Naive thymus-derived CD4-positive, alpha-beta T cell (primary cell): ENCODE measurements at places on chromosomes 11 and 22. TPM values are rescaled to one million over a fixed set of nuclear protein-coding genes. Genes with fewer than 3 reads are reported as not detected.
A peak's percentile ranks its signal among the peaks of the same experiment; 100 is the strongest.

DNA sequence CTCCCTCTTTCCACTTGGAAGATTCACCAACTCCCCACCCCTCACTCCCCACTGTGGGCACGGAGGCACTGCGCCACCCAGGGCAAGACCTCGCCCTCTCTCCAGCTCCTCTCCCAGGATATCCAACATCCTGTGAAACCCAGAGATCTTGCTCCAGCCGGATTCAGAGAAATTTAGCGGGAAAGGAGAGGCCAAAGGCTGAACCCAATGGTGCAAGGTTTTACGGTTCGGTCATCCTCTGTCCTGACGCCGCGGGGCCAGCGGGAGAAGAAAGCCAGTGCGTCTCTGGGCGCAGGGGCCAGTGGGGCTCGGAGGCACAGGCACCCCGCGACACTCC is 397 bp upstream of the CD44 start:
- peak overlapping the region; percentile 97 for H3K4me3 ChIP-seq
- H3K27me3 ChIP-seq, result no peaks in the 10 kb centered on the region
- peaks cover 29% of the 10 kb centered on the region for H3K4me1 ChIP-seq

GRCh38 chr22:42179616-42180015 is 49.0 kb upstream of the CYP2D6 start:
- no peaks in the 10 kb centered on the region for H3K27me3 ChIP-seq
- H3K4me3 ChIP-seq, result no peak overlapping the region
- H3K36me3 ChIP-seq, result peaks cover 25% of the 10 kb centered on the region
- no peak for DNase-seq
- no peak overlapping the region for H3K27ac ChIP-seq

DNA sequence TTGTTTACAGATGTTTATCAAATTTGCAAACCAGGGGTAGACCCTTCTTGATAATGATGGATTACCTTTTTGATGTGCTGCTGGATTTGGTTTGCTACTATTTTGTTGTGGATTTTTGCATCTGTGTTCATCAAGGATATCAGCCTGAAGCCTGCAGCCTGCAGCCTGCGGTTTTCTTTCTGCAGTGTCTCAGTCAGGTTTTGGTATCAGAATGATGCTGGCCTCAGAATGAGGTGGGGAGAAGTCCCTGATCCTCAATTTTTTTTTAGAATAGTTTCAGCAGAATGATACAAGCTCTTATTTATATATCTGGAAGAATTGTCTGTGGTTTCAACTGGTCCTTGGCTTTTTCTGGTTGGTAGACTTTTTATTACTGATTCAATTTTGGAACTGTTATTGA is 19.7 kb upstream of the RAB38 start:
- no peak overlapping the region for H3K4me3 ChIP-seq
- H3K27me3 ChIP-seq, result no peaks in the 10 kb centered on the region
- H3K4me1 ChIP-seq, result no peaks in the 10 kb centered on the region
- DNase-seq, result no peak

GRCh38 chr11:112968941-112969713 is 7.9 kb downstream of the NCAM1 start:
- H3K4me1 ChIP-seq, result no peaks in the 10 kb centered on the region

- H3K27ac ChIP-seq, result no peak overlapping the region
- no peaks in the 10 kb centered on the region for H3K36me3 ChIP-seq
- no peak for DNase-seq
- no peaks in the 10 kb centered on the region for H3K4me1 ChIP-seq
- no peaks in the 10 kb centered on the region for H3K27me3 ChIP-seq
Observed at GRCh38 chr11:74138572-74138971, 32.2 kb downstream of the C2CD3 start.

Gene CCDC85B
- 21.7 TPM for total RNA-seq

GRCh38 chr11:1459764-1460395 is 26.7 kb downstream of the MOB2 start:
- H3K4me3 ChIP-seq, result no peak overlapping the region
- no peak for DNase-seq
- no peak overlapping the region for H3K27ac ChIP-seq

DNA sequence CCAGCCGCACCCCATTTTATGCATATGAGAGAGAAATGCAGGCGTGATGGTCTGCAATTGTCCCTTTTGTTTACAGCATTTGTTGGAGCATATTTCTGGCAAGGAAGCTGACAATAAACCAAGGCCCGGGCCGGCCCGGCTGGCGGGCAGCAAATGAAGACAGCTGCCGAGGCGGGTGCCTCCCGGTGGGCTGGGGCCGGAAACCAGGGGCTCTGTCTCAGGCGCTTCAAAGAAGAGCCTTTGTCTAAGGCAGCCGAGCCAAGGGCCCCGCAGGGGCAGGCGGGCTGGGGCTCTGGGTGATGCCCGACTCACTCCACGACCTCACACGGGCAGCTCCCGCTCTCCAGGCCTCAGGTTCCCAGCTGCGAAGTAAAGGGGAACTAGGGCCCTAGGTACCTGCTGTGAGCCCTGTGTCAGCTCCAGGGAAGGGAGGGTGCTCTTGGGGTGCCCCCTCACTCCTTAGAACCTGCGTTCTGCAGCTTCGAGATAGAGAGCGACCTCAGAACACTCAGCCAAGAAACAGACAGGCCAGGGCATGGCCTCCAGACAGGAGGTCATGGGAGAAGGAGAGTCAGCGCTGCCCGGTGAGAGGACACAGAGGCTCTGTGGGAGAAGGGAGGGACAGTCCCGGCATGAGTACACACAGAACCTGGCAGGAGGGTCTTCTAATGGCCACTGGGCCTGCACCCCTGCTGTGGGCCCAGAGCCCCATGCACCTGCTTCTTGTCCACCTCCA is 2.4 kb downstream of the LINC01488 start:
- no peaks in the 10 kb centered on the region for H3K4me1 ChIP-seq
- DNase-seq, result no peak
- H3K36me3 ChIP-seq, result no peaks in the 10 kb centered on the region
- no peaks in the 10 kb centered on the region for H3K27me3 ChIP-seq
- H3K27ac ChIP-seq, result no peak overlapping the region
- no peak overlapping the region for H3K4me3 ChIP-seq

DNA sequence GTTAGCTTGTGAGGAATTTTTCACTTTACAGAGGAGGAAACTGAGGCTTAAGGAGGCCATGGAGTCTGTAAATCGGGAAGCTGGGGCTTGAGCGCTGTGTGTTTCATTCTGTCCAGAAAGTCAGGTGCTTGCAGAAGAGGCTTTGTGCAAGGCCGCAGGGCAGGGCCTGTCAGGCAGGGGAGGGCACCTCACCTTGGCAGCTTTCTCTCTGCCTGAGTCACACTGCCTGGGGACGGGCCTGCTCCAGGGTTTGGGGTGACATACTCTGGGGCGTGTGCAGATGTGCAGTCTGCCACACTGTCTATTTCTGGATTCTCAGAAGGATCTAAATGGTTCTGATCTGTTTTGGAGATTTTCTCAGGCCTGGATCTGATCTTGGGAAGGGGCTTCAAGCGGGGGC is 8.4 kb downstream of the INCENP start:
- DNase-seq, result no peak
- peaks cover 3% of the 10 kb centered on the region for H3K36me3 ChIP-seq
- H3K27me3 ChIP-seq, result no peaks in the 10 kb centered on the region
- no peak overlapping the region for H3K4me3 ChIP-seq
- H3K27ac ChIP-seq, result no peak overlapping the region
- H3K4me1 ChIP-seq, result no peaks in the 10 kb centered on the region
